Dermis microvascular lymphatic vessel endothelial cell (primary cell): ENCODE measurements at places on chromosomes 13 and 19. TPM values are rescaled to one million over a fixed set of nuclear protein-coding genes. Genes with fewer than 3 reads are reported as not detected.

RNF225 gene
- not detected in 2 replicates for total RNA-seq

DNA sequence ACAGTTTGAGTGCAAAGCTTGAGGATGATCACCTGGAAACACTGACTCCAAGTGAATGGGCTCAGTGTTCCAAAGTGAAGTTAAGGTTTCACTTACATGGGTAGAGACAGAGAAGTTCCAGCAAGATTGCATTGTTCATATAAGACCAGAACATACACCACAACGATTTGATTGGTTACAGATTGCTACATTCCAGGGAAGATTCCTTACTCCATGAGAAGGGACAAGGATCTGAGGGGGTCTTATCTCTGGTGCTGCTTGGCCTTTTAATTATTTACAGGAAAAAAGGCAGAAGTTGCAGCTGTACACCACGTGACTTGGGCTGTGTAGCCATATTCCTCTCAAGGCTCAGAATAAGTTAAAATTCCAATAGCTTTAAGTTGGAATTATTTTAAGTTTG is 12.3 kb downstream of the WDFY2 start:
- DNase-seq, result no peak

DNA sequence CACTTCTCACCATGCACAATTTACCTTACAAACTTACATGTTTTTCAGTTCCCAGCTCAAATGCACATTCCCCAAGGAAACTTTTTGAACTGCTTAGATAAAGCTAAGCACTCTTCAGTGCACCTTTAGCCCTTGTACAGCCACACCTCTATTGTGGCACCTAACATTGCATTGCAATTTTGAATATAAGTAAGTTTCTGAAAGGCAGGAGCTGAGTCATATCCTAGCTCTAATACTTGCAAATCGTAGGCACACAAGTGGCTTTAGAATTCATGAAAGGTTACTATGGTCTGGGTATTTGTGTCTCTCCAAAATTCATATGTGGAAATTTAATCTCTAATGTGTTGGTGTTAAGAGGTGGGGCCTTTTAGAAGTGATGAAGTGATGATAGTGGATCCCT is 4.9 kb upstream of the ESD start:
- no peak for DNase-seq

DNA sequence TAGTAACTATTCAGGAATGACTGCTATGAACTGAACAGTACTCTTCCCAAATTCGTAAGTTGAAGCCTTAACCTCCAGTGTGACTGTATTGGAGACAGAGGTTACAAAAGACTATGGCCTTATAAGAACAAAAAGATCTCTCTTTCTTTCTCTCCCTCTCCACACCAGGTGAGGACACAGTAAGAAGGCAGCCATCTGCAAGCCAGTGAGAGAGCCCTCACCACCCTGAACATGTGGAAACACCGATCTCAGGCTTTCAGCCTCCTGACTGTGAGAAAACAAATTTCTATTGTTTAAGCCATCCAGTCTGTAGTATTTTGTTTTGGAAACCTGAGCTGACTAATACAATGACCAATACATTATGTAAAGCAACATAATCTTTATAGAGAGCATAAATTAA is 888.9 kb downstream of the SLITRK1 start:
- DNase-seq, result no peak

DNA sequence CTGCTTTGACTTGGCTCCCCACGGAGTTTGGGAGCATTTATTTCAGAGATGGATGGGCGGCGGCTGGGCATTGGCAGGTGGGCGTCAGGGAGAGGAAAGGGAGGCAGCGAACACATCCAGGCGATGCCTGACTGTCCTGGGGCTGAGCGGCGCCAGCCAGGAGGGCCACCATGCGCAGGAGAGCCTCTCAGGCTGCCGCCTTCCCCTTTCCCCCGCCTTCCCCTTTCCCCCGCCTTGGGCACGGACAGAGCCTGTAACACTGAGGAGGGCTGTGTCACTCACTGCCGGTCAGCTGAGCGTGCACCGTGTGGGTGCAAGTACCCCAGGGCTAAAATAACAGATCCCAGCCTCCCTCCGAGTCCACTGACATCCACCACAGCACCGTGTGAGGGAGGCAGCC is 11.4 kb downstream of the MCF2L start:
- DNase-seq, result no peak

DNA sequence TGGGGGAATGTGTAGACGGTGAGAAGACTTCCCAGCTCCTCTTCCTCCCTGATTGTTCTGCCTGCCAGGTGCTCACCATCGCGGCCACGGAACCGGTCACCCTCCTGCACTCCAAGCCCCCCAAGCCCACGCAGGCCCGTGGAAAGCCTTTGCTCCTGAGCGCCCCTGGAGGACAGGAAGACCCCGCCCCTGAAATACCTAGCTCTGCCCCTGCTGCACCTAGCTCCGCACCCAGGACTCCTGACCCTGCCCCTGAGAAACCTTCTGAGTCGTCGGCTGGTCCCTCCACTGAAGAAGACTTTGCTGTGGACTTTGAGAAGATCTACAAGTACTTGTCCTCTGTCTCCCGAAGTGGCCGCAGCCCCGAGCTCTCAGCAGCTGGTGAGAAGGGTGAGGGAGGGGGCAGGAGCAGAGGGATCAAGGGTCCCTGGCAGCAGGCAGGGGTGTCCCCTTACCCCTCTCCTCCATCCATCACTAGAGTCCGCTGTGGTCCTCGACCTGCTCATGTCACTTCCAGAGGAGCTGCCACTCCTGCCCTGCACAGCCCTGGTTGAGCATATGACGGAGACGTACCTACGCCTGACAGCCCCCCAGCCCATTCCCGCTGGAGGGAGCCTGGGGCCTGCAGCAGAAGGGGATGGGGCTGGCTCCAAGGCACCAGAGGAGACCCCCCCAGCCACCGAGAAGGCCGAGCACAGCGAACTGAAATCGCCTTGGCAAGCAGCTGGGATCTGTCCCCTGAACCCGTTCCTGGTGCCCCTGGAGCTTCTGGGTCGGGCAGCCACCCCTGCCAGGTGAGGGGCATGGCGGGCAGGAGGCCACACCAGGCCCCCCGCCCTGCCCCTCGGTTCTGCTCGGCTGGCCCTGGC is 2.1 kb downstream of the SNAPC2 start:
- no peak for DNase-seq

GRCh38 chr19:33509774-33510173 is 11.8 kb downstream of the PEPD start:
- DNase-seq, result no peak

DNA sequence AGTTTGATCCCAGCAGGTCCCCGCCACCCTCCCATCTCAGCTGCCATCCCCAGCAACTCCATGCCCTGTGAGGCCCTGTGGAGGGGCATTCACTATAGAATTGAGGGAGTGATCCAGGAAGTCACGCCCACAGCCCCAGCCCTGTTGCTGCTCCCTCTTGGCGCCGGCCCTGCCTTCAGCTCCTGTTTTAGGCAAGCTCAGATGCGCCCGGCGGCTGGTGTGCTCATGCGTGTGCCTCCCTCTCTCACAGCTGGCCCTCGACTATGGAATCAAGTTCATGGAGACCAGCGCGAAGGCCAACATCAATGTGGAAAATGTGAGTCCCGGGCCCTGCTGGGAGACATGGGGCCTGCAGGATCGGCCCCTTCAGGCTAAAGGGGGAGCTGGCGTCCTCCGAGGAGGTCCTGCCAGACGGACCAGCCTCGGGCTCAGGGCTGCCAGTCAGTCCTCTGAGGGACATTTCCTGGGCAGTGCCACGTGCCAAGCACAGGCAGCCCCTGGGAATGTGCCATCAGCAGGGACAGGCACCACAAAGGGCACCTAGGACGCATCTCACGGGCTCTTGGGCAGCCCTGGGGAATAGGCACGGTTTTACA is 15.6 kb upstream of the HSH2D start:
- no peak for DNase-seq

DNA sequence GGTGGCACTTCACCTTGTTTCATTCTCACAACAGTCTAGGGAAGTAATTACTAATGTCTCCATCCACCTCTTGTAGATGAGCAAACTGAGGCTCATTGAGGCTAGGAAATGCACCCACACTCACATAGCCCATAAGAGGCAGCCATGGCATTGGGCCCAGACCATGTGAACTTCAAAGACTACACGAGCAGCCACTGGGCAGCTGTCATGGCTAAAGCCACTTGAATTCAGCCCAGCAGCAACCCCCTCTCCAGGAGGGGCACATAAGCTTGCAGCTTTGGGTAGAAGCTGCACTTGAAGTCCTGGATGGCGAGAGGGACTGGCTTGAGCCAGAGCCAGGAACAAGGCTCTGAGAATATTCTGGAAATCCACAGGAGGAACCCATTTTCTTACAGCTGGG is 13.4 kb downstream of the ALOX5AP start:
- no peak for DNase-seq

DNA sequence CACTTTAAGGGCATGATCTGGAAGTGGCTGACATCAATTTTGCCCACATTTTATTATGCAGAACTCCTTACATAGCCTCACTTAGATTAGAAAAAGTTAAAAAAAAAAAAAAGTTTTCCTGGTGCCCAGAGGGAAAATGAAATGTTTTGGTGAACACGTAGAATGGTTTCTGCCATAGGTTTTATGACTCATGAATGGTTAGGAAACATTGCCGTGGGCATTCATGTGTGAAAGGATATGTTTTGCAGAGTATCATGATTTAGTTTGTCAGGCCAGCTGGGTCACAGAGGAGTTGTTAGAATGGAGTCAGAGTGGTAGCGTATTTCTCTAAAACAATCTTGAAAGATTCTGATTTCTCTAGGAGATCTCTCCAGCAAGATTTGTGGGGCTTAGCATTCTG is 133.8 kb downstream of the MRPL57 start:
- no peak for DNase-seq
